ENCODE measurements at places on chromosomes 16 and 17.

DNA sequence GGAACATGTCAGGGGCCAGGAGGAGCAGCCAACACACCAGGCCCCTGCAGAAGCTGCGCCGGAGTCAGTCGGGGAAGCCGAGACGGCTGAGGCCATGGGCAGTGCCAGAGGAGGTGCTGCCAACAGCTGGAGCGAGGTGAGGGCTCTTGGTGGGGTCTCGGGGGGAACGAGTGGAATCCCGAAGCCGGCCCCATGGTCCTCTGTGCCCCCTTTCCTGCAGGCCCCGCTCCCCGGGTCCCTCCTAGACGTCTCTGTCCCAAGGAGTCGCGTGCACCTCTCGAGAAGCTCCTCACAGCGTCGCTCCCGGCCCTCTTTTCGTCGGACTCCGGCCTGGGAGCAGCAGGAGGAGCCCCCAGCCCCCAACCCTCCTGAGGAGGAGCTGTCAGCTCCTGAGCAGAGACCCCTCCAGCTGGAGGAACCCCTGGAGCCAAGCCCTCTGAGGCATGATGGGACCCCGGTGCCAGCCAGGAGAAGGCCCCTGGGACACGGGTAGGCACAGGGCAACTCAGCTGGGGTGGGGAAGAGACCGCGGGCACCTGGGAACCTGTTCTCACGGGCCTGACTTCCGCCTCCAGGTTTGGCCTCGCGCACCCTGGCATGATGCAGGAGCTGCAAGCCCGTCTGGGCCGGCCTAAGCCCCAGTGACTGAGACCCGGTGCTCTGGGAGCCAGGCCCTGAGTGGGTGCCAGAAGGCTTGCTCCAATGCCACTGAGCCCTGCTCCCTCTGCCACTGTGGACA lies 3.6 kb downstream of the APOBR start:
- DNase-seq: no peak

- no peak for DNase-seq
These were observed 32.2 kb downstream of the FAM222B start for GRCh38 chr17:28810437-28810836.

- DNase-seq: no peak
These were observed 36.4 kb downstream of the AKAP1 start for GRCh38 chr17:57121308-57122042.

- no peak for DNase-seq
These were observed 65.9 kb downstream of the METRNL start for GRCh38 chr17:83145358-83145738.

DNA sequence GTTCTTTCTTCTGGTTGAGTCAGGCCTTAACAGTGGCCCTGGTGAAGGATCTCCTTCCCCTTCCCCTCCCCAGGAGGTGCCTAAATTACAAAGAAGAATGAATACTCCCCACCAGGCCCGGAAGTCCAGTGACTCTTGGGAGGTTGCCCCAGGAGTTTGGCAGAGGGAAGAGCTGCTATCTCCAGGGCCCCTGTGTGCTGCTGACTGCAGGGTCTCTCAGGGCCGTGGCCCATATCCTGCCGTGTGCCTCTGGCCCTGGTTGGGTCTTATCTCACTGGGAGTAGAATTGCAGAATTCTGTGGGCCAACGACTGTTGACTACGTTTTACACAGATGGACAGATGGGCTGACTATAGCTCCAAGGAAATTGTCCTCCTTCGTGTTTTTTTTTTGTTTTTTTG lies 28.0 kb downstream of the AKAP1 start:
- no peak for DNase-seq

DNA sequence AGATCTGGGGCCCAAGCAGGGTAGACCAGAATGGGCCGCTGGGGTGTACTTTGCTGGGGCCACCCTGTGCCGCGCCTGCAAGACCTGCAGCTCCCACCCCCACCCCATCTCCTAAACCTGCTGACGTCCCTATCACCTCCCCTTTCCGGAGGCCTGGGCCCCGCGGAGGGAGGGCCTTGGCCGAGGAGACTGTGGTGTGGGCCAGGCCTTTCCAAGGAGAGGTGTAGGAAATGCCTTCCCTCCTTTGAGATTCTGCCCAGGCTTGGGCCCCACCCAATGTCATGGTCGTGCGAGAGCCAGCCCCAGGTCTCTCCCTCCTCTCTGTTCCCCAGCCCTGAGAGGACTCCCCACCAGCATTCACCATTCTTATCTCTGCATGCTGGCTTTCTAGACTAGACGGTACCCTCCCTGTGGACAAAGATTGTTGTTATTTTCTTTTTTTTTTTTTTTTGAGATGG lies 3.9 kb upstream of the WFIKKN2 start:
- no peak for DNase-seq

DNA sequence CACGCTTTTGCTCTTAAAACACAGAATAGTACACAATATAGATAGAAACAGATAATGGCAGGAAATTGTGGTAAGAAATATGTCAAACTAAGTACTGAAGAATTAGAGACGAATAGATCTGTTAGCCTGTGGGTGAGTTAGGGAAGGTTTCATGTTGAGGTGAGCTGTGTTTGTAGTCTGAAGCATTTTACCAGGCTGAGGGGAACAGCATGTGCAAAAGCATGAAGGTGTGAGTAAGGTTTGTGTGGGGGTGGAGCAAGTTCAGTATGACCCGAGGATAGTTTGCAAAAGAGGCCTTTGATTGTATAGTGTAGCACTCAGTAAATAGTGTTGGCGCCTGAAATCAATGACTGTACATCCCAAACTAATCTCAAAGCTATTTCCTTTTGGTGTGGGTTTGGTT lies 13.8 kb downstream of the IGSF6 start:
- DNase-seq: no peak

DNA sequence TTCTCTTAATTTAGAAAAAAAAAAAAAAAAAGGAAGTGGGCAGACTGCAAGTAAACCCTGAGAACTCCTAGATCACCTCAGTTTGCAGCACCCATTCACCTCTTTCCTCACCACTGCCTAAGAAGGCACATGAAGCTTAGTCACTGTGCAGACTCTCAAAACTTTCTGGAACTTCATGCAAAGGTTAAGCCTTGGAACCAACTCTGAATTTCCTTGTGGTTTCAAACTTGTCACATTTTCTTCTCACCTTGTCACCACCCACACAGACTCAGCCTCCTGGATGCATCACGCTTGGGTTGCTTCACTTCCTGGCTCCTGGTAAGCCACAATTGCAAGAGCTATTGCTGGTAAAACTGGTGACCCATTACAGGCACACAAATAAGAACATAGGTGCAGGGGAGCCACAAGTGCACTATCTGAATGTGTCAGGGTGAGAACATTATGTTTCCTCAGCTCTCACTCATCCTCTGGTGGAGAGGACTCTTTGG lies 15.0 kb upstream of the CPD start:
- peak; percentile 76 for DNase-seq

GRCh38 chr17:60902399-60902798 lies 224.7 kb downstream of the BCAS3 start:
- no peak for DNase-seq

GRCh38 chr17:538181-538973 lies 176.3 kb downstream of the VPS53 start:
- DNase-seq: no peak

- no peak for DNase-seq
These were observed 546.2 kb downstream of the WWOX start for GRCh38 chr16:78645657-78646056.

DNA sequence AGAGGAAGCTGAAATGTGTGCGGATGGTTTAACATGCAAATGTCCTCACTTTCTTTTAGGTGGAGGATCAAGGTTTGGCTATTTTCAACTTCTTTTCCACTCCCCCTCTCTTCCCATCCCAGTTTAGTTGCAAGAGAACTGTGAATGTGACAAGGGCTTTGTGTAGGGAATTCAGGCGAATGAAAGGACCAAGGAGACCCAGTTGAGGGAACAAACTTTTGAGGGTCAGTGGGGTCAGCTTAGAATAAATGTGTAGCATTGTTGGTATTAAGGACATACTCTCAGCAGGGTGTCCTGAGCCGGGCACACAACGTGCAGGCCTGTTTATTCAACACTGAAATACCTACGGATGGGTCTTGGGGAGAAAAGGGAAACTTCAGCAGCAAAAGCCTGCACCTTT lies 346.0 kb downstream of the PMP22 start:
- DNase-seq: no peak

- DNase-seq: peak; percentile 47
These were observed 669 bp downstream of the MIEF2 start for GRCh38 chr17:18261146-18261515.

- no peak for DNase-seq
These were observed at the start of gene NDRG4 for GRCh38 chr16:58499615-58500351. Gene NDRG4 (plus strand): TSS chr16:58500143. CDS start chr16:58500249, 106 bp downstream.

DNA sequence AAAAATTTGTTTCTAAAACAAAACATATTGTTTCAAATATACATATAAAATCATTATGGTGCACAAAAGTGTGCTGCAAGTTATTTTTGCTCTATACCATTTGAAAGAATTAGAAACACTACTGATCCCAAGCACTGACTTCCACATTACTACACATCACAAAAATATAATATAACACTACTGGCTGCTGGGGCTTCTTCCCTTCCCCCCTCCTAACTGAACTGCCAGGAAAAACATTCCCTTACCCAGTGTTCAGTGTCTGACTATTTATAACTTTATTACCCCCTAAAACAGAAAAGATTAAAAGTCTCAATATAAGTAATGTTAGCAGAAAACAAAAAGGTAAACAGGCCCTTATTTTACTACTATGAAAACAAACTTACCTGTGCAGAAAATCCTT lies 36.9 kb downstream of the GPATCH8 start:
- no peak for DNase-seq

DNA sequence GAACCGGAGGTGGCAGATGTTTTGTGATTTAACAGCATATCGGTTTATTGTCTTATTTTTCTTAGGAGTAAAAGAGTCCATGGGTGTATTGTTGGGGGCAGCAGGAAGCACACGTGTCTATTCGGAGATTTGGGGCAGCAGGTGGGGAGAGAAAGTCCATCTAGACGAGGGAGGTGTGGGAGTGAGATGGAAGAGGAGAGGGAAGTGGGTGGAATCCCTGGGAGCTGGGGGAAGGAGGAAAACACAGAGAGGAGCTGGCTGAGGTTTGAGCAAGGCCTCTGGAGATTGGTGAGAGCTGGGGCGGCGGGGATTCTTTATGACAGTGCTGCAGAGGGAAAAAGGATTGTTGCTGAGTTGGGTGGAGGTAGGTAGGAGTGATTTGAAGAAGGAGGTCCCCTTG lies 72.1 kb downstream of the PRKCB start:
- no peak for DNase-seq

DNA sequence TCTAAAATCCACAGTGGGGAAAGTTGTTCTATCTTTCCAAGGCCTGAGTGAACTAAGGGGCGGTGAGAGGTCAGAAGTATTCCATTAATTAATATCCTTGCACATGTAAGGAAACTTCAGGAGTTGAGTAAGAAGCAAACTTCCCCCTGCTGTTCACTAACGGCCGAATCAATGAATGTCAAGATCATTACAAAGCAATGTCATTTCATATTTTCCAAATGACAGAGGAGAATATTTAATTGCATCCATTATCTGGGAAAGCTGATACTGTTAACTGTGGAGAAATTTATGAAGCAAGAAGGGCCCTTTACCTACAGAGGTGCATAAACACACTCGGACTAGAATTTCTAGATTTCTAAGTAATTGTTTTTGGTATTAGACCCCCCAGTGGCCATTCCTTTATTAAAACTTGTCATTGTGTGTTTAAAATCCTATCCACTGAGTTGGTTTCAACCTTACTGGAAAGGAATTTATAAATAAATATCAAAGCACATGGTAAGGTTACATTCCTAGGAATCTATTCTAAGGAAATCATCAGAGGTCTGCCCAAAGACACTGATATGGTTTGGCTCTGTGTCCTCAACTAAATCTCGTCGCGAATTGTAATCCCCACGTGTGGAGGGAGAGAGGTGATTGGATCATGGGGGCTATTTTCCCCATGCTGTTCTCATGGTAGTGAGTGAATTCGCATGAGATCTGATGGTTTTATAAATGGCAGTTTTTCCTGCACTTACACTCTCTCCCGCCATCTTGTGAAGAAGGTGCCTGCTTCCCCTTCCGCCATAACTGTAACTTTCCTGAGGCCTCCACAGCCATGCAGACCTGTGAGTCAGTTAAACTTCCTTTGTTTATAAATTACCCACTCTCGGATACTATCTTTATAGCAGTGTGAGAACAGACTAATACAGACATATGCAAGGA lies 20.4 kb upstream of the SMURF2 start:
- DNase-seq: no peak

DNA sequence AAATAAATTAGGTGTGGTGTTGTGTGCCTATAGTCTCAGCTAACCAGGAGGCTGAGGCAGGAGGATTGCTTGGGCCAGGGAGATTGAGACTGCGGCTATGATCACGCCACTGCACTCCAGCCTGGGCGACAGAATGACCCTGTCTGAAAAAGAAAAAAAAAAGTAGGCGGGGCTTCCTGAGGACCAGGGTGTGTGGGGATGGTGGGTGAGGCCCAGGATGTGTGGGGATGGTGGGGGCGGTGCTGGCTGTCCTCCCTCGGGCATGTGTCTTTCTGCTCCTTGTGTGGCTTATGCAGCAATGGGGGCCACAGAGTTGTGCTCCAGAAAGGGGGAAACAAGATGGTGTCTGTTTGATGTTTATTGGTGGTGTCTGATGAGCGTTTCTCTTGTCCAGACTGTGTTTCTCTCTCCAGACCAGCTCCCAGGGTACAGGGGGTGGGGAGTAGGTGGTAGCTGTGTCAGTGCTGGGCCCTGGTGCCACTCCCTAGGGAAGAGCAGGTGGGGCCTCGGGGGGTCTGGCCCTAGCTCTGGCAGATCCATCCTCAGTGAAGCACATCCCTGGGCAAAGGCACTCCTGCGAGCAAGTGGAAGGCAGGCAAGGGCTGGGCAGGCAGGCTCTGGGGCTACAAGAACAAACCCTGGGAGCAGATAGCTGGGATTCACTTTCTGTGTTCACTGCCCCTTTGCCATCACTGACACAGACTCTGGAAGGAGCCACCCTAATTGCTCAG lies 2.3 kb downstream of the LCAT start:
- no peak for DNase-seq

GRCh38 chr17:69884356-69884755 lies 190.7 kb upstream of the KCNJ16 start:
- no peak for DNase-seq

DNA sequence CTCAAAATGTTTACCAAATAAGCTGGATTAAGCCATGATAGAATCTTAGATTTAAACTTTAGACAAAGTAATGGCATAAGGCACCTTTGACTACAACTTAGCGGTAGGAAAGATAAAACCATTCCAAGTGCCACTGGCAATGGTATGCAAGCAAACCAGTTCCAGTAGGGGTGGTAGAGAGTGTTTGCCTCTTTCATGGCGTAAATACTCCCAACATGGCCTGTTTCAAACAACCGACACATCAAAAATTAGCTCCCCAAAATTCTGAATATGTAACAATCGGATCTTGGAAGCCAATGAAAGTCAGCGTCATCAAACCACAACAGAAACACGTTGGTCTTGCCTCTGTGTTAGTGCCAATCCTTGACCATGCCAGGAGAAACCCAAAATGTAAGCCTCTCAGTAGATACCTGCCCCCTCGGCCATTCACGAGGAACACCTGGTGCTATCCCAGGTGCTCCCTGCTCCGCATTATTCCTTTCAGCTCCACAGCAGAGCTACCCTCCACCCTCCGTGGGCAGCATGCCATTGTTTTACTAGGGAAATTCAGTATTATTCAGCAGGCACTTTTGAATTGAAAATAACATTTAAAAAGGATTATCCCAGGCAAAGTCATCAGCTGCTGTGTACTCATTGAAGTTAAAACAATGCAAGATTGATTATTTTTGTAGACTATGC lies 307.8 kb upstream of the CDH11 start:
- DNase-seq: no peak

- DNase-seq: no peak
These were observed 32.6 kb upstream of the CBFA2T3 start for GRCh38 chr16:89009343-89010209.

Measured in activated CD8-positive, alpha-beta memory T cell treated with anti-CD3 and anti-CD28 coated beads, Interleukin-2, amount 50 U/mL, for 4 hours (primary cell).